Stimulated activated CD8-positive, alpha-beta memory T cell treated with anti-CD3 and anti-CD28 coated beads, Interleukin-4, amount 100 ng/mL, for 48 hours (primary cell): ENCODE measurements at places on chromosomes 3 and 15.

- no peak for DNase-seq
Measured at GRCh38 chr3:161395115-161396012, 24.0 kb upstream of the SPTSSB start.

DNA sequence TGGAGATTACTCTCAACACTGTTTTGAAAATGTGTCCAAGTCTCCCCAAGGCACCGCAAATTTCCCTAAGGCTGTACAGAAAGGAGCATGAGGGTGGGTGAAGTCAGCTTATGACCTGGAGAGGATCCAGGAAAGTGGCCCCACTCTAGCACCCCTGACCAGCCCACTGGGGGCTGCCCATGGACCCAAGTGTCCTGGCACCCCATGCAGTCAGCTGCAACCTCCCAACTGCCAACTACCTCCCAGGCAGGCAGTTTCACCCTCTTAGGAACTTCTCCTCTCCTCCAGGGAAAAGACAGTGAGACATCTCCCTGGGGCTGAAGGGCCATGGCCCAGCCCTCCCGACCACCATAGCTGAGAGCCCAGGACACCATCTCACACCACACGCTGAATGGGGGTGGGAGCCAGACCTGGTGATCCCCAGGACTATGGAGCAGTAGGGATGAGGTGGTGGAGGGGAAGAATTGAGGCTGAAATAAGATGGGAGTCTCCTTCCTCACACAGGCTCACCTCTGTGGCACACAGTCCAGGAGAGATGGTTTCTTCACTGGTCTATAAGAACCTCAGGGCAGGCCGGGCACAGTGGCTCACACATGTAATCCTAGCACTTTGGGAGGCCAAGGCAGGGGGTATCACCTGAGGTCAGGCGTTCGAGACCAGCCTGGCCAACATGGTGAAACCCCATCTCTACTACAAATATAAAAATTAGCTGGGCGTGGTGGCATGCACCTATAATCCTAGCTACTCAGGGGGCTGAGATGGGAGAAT lies 104.4 kb downstream of the DAPK2 start:
- peak; percentile 19 for DNase-seq

- DNase-seq = no peak
Measured at GRCh38 chr3:196423044-196423781, 9.0 kb downstream of the UBXN7 start.

GRCh38 chr3:58577269-58577821 lies at the start of gene FAM107A:
Gene FAM107A (minus strand): TSS chr3:58577391. CDS start chr3:58569860, 7,531 bp downstream.
- DNase-seq = no peak

DNA sequence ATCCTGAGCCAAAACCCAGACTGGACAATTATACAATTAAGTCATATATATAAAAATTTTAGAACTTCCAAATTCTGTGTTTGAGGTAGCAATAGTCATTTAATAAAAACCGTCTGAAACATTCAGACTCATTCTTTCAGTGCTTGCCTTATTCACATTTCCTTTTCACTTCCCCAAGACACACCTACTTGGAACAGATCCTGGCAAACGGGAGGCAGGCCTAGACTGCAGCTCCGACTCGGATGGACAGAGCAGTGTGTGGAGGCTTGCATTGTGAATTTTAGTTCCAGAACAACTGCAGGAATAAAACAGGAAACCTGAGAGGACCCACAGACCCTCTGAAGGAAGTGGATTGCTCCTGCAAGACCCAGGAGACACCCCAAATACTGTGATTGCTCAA lies 341.4 kb downstream of the CNTN3 start:
- DNase-seq = no peak

- DNase-seq = no peak
Measured at GRCh38 chr3:160041465-160041864, 52.8 kb downstream of the IL12A start.

DNA sequence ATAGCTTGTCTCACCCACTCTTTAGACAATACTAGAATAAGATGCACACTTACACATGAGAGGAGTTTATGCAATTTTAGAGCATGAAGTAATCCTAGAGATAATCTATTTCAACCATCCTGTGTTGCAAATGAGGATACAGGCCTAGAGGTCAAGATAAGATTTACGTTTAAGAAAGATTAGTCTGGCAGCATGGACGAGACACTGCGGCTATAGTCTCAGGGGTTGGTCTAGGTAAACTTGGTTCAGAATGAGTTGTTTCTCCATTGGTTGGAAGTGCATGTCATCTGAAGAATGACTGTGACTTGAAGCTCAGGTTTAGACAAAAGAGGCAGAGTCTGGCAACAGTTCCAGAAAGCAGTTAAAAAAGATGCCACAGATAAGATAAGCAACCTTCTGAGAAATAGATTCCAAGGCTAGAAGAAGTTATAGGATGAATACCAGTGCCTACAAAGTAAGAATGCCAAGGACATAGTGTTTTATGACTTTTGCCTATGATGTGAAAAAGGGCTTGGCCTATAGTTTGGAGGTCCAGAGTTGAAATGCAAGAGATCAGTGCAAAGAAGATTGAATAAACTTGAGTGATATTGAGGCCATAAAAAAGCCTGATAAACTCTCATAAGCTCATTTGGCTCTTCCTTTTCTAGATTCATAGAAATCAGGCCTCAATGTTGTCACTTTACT lies 631.0 kb downstream of the SQOR start:
- DNase-seq = no peak

GRCh38 chr3:133659806-133660205 lies 1.9 kb downstream of the TOPBP1 start:
- no peak for DNase-seq

DNA sequence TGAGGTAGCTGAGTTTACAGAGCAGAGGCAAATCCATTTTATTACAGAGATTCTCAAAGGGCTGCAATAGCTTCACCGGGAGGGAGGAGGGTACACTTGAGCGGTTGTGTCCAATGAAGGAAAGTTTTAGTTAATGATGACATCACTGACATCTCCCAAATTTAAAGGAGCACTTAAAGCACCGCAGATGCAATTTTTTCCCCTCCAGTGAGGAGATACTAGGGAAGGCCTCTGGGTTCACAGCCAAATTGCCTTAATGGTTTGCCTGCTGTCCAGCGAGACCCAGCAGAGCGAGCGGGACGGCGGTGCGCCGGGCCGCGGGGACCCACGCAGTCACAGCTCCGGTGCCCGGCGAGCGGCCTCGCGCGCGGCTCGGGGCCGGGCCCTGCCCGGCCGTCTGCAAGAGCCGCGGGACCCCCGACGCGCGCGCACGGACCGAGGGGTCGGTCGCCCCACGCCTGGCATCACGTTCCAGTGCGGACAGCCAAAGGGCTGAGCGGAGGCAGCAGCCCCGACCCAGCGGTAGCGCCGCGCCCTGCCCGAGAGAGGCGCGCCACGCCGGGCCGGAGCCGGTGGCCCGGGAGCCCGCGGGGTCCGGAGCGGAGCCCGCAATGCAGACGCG lies 160.5 kb upstream of the CHRNA7 start:
- DNase-seq = no peak

DNA sequence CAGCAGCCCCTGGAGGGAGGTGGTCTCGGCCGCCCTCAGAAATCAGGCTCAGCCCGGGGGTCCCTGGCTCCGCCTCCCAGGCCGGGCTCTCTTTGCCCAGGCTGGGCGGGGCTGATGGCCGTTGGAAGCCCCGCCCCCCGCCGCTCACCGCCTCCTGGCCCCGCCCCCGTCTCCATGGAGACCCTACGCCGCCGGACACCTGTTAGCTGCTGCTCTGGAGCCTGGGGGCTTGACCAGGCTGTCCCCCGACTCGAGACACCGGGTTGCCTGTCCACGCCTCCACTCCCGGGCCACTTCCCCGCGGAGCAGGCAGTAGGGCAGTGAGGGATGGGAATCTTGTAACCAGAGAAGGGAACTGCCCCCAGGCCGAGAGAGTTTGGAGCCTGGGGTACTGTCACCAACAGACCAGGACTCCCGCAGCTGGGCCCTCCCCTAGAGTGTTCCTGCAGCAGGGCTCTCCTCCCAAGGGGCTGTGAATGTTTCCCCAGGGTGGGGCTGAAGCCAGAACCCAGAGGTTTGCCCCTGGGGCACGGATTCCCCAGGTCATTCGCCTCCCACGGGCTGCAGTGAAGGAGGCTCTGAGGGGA lies 27.8 kb upstream of the RPL32 start:
- DNase-seq = peak; percentile 71

- no peak for DNase-seq
Measured at GRCh38 chr3:14451844-14452739, 49.7 kb downstream of the SLC6A6 start.

- DNase-seq = no peak
Measured at GRCh38 chr3:112425858-112426750, 73.2 kb downstream of the BTLA start.

- DNase-seq = no peak
Measured at GRCh38 chr3:78977073-78977472, 790.7 kb downstream of the ROBO1 start.

GRCh38 chr15:48176112-48176511 lies 2.0 kb downstream of the MYEF2 start:
- DNase-seq = no peak

GRCh38 chr3:13708871-13709595 lies 160.1 kb downstream of the FBLN2 start:
- no peak for DNase-seq

DNA sequence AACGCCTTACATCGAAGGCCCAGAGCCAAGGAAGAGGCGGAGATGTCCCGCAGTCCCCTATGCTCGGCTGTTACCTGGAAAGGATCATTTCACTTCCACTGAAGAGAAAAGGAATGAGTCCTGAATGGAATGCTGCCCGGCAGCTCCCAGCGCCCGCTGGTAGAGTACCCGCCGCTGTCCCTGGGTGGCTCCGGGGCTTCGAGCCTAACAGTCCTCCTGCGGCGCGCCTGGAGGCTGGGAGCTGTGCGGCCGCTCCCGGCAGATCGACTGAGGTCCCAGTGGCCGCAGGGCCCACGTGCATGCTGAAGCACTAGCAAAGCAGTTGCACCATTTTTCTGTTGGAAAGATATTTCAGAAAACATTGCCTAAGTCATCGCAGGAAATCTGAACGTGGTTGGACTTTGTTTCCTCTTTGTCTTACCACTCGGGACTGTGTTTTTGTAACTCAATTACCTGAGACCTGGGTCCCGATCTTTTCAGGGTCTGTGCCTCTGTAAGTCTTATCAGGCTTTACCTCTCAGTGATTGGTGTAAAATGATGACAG lies 984 bp downstream of the RNU6-1 start:
- no peak for DNase-seq

DNA sequence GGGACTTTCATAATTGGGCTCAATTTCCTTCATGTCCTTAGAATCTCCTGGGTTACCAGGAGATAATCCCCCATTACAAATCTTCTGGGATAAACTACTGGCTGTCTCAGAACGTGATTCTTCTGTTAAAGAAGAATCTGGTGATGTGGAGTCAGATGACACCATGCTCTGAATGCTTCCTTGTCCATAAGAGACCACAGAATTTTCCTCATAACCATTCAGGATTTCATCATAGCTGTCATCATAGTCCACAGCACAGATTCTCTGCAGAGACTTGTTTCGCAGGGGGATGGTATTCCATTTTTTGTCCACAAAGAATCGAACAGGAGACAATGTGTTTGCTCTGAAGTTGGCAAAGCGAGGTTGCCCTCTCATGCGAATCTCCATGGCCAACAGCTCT lies 109.8 kb upstream of the TSPAN3 start:
- no peak for DNase-seq

GRCh38 chr3:52892625-52893311 lies 4.6 kb downstream of the STIMATE start:
- no peak for DNase-seq
